C1 segment of cervical spinal cord (tissue), 14 donors: ENCODE measurements at places on chromosomes 1 and 21.

DNA sequence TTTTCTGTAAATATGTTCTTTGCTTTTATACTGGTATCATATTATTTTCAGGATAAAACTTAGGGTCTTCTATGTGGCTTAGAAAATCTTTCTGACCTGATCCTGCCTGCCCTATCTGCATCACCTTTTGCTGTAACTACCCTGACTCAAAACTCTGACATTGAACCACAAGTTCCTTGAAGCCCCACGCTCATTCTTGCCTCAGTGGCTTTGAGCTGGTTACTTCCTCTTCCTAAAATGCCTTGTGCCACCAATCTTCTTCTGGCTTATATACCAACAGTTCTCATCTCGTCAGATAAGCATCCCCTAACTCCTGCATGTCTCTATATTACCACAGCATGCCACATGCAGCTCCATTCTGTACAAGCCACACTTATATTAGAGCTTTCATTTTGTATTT is 84.5 kb upstream of the LRRC7 start:
- no peak for DNase-seq

- DNase-seq = no peak
These were observed 430.0 kb upstream of the RUNX1 start for GRCh38 chr21:35479065-35479448.

DNA sequence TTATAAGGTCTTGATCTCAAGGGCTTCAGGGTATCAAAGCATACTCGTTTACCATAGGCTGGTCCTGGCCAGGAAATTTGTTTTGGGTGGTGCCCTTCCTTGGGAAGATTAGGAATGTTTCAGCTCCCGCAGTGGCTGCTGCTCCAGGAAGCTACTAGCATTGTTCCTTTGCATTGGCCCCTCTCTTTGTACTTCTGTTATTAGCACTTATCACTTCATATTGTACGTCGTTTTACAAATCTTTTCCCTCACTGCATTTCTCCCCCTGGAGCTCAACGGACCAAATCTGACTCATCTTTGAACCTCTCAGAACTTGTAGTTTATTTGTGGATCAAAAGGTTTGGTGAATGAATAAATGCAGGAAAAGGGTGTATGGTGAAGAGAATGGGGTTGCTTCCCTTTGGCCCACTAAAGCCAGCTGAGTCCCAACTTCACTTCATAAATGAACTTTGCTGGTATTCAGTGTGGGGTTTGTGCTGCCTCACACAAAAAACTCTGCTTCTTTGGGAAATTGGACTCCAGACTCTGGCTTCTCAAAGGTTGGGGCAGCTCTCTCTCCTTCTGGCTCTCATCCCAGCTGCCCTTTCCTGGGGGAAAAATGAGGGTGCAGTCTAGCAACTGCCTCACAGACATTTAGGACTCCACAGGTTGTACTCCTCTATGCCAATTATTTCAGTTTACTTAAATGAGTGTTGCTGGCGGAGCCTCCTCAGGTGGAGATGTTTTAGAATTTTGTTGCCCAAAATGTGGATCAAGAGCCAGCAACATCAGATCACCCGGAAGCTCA is 5.9 kb downstream of the GNAT2 start:
- DNase-seq = no peak

DNA sequence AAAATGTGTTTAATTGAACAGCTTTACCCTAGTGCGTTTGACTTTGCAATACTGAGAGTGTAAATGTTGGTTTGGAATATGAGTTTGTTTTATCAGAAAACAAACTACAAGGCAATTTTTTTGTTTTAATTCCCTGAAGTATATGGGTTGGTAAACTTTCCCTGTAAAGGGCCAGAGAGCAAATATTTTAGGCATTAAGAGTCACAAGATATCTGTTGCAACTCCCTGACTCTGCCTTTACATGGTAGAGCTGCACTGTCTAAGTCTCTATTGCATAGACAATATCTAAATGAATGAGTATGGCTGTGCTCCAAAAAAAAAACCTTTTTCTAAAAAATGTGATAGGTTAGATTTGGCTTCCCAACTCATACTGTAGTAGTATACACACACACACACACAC is 115.1 kb upstream of the PBX1 start:
- no peak for DNase-seq

DNA sequence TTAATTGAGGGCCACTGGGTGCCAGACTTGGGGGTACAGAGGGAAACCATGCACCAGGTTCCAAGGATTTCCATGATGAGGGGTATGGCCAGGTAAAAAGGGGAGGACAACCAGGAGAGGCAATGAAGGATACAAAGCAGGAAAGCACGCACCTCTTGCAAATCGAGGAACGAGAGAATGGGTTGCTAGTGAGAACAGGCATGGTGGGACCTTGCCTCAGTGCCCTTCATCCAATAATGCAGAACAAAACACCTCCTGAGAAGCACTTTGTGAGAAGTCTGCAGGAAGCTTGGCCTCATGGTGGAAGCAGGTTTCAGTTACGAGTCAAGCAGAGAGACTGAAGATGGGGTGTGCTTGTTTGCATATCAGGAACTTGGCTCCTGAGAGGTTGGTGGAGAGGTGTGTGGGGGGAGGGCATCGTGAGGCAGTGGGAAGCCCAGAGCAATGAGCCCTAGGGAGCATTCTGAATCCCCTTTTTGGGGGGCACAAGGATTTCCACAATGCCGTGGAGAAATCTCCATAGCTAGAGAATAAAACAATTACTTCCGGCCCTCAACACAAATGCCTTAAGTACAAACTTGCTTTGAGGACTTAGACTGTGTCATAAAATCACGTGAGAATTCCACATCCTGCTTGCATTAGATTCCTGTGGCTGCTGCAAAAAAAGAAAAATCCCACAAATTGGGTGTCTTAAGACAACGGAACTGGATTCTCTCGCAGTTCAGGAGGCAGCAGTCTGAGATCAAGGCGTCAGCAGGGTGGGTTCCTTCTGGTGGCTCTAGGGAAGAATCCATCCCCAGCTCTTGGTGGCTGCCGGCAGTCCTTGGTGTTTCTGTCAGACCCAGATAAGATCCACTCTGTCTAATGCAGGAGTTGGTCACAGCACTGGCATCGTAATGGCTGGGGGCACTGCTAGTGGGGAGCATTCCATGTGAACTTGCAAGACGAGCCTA is 54.9 kb upstream of the BACE2 start:
- DNase-seq = no peak

DNA sequence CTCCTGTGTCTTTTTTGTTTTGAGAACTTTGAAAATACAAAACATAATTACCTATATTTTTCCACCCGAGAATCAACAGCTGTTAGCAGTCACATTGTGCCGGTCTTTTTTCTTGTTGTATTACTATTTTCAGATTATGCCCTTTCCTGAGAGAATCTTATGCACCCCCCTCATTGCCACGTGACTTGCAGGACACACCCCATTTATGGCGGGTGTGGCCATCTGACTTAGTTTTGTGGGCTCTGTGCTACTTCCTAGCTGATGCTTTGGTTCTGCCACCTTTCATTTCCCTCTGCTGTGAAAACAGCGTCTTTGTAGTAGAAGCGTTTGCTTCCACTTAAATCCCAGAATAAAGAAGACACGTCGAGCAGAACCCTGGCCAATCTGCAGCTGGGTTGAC is 82.8 kb upstream of the SOX13 start:
- DNase-seq = no peak

DNA sequence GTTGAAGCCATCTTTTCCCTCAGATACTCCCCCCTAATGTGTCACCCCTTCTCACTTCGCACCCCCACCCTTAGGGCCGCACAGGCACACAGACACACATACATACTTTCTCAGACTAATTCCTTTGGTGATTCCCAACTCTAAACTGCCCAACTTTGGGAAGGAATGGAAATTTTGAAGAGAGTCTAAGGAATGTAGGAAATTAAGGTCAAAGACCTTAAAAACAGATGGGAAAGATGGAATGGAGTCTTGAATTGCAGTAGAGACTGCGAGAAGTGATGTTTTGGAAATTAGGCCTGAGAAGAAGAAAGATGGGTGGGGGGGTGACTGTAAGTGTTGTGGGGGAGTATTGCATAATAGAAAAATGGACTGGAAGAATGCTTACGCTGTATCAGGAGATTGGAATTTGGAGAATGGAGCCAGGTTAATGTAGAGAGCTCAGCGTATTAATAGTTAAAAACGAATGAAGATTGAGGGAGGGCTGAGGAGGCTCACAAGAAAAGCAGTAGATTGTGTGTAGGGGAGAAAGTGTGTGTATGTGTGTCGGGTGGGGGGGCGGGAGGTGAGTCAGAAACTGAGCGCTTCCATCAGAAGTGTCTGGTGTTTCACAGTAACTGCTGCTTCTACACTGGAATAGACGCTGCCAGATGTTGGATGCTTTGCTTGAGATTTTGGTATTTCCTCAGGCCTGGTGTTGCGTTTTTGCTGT is 1.7 kb downstream of the PIP5K1A start:
- DNase-seq = no peak
